ENCODE measurements at places on chromosomes 7 and 10.

DNA sequence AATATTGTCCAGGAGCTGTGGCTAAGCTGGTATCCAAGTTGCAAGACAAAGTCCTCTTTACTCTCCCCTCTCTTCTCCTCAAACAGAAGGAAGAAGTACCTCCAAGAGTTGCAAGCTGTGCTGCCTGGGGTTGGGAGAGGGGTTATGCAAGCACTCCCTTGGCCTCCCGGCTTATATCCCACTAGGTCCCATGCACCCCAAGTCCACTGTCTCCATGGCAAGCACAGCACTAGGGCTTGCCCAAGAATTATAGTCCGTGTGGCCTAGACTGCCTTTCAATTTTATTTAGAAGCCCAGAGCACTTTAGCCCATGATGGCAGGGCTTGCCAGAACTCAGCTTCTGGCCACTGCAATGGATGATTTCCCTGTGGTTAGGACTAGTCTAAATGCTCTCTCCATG is 40.4 kb upstream of the TECTB start:
- no peaks in the 10 kb centered on the region for H3K4me1 ChIP-seq
- H3K27ac ChIP-seq: no peak overlapping the region
- DNase-seq: no peak
- no peak overlapping the region for H3K4me3 ChIP-seq
- no peaks in the 10 kb centered on the region for H3K27me3 ChIP-seq

DNA sequence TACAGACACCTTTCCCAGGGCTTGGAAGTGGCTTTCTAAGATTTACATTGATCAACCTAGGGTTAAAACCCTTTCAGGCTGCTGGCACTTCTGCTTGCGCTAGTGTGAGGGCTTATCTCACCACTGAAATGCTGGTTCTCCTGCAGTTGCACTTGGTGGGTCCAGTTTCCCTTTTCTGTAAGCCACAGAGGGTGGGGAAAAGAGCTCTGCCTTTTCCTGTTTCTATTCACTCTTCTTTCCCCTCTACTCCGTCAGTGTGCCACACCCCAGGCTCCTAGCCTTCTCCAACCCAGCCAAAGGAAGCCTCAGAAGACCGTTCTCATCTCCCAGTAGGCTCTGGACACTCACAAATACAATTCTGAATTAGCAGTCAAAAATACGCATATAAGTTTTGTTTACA is 19.0 kb upstream of the CAPZA2 start:
- no peaks in the 10 kb centered on the region for H3K36me3 ChIP-seq
- H3K4me3 ChIP-seq: no peak overlapping the region
- no peaks in the 10 kb centered on the region for H3K27me3 ChIP-seq
- DNase-seq: no peak

DNA sequence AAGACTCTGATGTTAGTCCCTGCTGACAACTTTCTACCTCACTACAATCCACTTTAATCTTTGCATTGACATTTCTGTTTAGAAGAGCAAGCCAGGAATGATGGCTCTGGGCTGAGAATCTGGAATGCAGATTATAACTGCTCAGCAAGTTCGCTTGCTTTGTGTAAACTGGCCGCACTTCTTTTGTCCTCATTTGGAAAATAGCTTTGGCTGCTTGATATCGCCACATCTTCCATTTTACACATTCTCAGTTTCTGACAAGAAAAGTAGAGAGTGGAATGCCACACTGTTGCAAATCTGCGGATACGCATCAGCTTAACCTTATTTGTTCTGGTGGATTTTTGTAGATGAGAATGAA is 429.8 kb downstream of the KCNMA1 start:
- no peaks in the 10 kb centered on the region for H3K27me3 ChIP-seq
- H3K4me1 ChIP-seq: no peaks in the 10 kb centered on the region
- no peak overlapping the region for H3K4me3 ChIP-seq
- no peak for DNase-seq
- H3K27ac ChIP-seq: no peak overlapping the region

DNA sequence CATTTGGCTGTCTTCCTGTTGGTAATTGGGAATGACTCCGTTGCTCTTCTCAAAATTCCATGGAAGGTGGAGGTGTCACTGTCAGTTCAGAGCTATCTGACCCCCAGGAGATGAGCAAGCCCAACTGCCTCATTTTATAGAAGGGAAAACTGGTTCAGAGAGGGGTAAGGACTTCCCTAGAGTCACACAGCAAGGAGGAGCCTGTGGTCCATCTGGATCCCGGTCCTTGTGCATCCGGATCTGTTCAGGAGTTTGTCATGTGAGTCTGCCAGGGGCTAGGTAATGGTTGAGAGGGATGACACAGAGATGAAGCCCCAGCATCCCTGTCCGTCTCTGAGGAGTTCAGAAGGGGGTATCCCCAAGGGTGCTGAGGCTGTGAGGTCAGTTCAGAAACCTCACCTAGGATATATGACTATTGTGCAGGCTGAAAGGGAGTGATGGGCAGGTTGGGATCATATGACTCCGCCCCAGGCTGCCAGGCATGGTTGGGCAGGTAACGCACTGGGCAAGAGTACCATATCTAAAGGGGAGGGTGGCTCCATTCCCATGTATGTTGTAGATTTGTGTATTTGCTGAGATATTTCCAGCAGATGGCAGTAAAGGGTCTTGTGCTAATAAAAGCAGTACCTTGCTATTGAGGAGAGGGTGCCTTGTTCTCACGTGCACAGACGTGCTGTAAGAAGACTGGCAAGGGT is 16.0 kb upstream of the SLC29A3 start:
- no peak overlapping the region for H3K27ac ChIP-seq
- H3K4me3 ChIP-seq: no peak overlapping the region
- H3K4me1 ChIP-seq: 0 out of 2 replicates have a peak, but pooled peaks cover 2% of the 10 kb centered on the region
- H3K27me3 ChIP-seq: peaks cover 4% of the 10 kb centered on the region
- H3K36me3 ChIP-seq: no peaks in the 10 kb centered on the region

DNA sequence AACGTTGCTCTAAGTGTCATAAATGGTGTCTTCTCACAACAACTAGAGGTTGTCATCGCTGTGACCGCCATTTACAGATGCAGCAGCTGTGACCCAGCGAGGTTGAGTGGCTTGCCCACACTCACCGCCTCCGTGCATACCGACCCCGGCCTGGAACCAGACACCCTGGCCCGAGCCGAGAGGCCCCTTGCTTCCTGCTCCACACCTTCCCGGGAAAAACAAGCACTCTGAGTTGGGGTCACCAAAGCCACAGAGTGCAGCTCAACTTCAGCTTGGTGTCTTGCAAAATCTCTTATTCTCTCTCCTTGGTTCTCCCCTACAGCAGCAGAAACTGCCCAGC is 115.7 kb upstream of the PPP2R2D start:
- no peaks in the 10 kb centered on the region for H3K27me3 ChIP-seq
- H3K36me3 ChIP-seq: no peaks in the 10 kb centered on the region
- H3K27ac ChIP-seq: no peak overlapping the region
- no peaks in the 10 kb centered on the region for H3K4me1 ChIP-seq
- no peak overlapping the region for H3K4me3 ChIP-seq
- no peak for DNase-seq

- H3K4me3 ChIP-seq: no peak overlapping the region
- no peaks in the 10 kb centered on the region for H3K36me3 ChIP-seq
- DNase-seq: no peak
- no peaks in the 10 kb centered on the region for H3K27me3 ChIP-seq
Measured at GRCh38 chr7:113582471-113582870, 336.3 kb downstream of the PPP1R3A start.

GRCh38 chr10:96890580-96890979 is 58.5 kb downstream of the LCOR start:
- H3K27ac ChIP-seq: no peak overlapping the region
- no peak for DNase-seq
- H3K4me3 ChIP-seq: no peak overlapping the region
- H3K4me1 ChIP-seq: no peaks in the 10 kb centered on the region
- no peaks in the 10 kb centered on the region for H3K36me3 ChIP-seq

GRCh38 chr7:135714534-135715009 is 13.4 kb downstream of the SLC13A4 start:
- no peaks in the 10 kb centered on the region for H3K27me3 ChIP-seq
- DNase-seq: peak; percentile 33
- no peak overlapping the region for H3K4me3 ChIP-seq
- H3K36me3 ChIP-seq: no peaks in the 10 kb centered on the region
- H3K27ac ChIP-seq: peak overlapping the region; percentile 54

GRCh38 chr7:28718055-28718481 is 240.1 kb downstream of the TRIL start:
- H3K4me1 ChIP-seq: no peaks in the 10 kb centered on the region
- no peaks in the 10 kb centered on the region for H3K27me3 ChIP-seq
- DNase-seq: no peak
- no peaks in the 10 kb centered on the region for H3K36me3 ChIP-seq
- H3K4me3 ChIP-seq: no peak overlapping the region
- no peak overlapping the region for H3K27ac ChIP-seq

DNA sequence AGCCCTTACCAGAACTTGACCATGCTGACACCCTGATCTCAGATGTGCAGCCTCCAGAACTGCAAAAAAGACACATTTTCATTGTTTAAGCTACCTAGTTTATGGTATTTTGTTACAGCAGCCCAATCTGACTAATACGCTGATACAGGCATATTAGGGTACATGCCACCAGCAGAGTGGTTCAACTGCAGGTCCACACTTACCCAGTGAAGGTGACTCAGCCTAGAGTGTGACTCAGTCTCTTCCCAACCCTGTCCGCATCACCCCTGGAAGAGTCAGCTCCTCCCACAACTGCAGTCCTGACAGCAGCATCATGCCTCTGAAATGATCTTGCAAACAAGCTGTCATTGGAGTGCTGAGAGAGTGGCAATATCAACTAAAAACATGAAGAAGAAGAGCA is 30.8 kb upstream of the GOT1 start:
- no peak overlapping the region for H3K27ac ChIP-seq
- H3K27me3 ChIP-seq: peaks cover 4% of the 10 kb centered on the region
- H3K4me1 ChIP-seq: no peaks in the 10 kb centered on the region
- no peaks in the 10 kb centered on the region for H3K36me3 ChIP-seq

- H3K27me3 ChIP-seq: no peaks in the 10 kb centered on the region
- DNase-seq: no peak
- H3K4me1 ChIP-seq: peaks cover 30% of the 10 kb centered on the region
- H3K36me3 ChIP-seq: peaks cover 11% of the 10 kb centered on the region
Measured at GRCh38 chr10:99394256-99394655, 36.2 kb downstream of the GOT1 start.

GRCh38 chr7:1693991-1694524 is 24.0 kb downstream of the ELFN1 start:
- H3K4me1 ChIP-seq: peaks cover 26% of the 10 kb centered on the region
- H3K27me3 ChIP-seq: no peaks in the 10 kb centered on the region
- H3K27ac ChIP-seq: no peak overlapping the region

GRCh38 chr10:90674928-90675327 is 182.9 kb downstream of the HTR7 start:
- no peak overlapping the region for H3K27ac ChIP-seq
- H3K36me3 ChIP-seq: no peaks in the 10 kb centered on the region
- H3K27me3 ChIP-seq: no peaks in the 10 kb centered on the region
- no peak overlapping the region for H3K4me3 ChIP-seq

GRCh38 chr10:62166331-62167131 is 102.1 kb downstream of the RTKN2 start:
- 0 out of 2 replicates have a peak overlapping the region, but pooled peaks have one; percentile 0 for H3K4me3 ChIP-seq
- no peaks in the 10 kb centered on the region for H3K36me3 ChIP-seq
- peak overlapping the region; percentile 12 for H3K27ac ChIP-seq
- no peaks in the 10 kb centered on the region for H3K27me3 ChIP-seq
- peaks cover 16% of the 10 kb centered on the region for H3K4me1 ChIP-seq

DNA sequence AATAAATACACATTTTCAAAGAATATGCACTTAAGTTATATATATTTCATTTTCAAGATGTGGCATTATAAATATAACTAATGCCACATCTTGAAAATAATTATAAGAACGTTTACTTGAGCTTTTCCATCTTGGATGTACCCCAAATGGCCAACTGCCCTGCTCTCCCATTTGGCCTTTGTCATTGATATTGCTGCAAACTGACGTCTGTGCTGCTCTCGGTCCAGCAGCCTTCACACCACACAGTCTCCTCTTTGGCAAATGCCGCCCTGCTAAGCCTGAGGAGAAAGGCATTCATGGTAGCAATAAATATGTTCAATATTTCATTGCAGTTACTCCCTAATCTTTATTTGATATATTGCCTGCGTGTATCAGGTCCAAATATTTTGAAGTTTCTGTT is 384.6 kb upstream of the ADARB2 start:
- no peaks in the 10 kb centered on the region for H3K36me3 ChIP-seq
- H3K27ac ChIP-seq: no peak overlapping the region
- no peak for DNase-seq
- no peaks in the 10 kb centered on the region for H3K4me1 ChIP-seq

GRCh38 chr10:102068216-102068615 is 3.1 kb downstream of the HPS6 start:
- no peak overlapping the region for H3K4me3 ChIP-seq
- H3K27me3 ChIP-seq: no peaks in the 10 kb centered on the region
- H3K27ac ChIP-seq: no peak overlapping the region
- no peaks in the 10 kb centered on the region for H3K36me3 ChIP-seq
- DNase-seq: no peak

DNA sequence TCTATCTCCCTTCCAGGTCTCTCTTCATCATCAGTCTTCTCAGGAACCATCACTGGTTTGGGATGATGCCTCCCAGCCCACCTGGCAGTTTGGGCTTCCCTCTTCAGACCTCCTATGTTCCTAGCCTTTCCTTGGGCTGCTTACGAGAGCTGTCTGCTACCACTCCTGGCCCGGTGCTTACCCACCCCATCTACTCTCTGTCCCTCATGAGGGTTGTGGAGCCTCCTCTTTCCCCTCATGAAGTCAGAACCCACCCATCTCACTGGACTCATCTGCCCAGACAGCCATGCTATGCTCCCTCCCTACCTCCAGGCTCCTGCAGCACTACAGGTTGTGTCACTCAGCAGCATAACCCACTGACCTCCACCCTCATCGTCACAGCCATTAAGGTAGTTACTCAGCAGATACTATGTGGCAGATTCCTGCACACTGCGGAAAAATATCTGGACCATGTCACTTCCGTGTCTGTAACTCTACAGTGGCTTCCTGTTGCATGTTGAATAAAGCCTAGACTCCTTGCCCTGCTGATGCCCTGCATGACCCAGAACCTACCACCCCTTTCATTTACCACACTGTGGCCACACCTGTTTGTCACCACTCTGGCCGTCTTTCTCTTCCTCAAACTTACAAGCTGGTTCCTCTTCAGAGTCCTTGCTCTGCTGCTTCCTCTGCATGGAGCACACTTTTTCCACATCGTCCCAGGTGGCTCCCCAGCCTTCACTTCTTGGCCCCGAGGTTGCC is 2.0 kb downstream of the DBNL start:
- peaks cover 2% of the 10 kb centered on the region for H3K36me3 ChIP-seq
- no peak overlapping the region for H3K4me3 ChIP-seq
- DNase-seq: no peak
- H3K27ac ChIP-seq: no peak overlapping the region
- H3K4me1 ChIP-seq: peaks cover 6% of the 10 kb centered on the region
- no peaks in the 10 kb centered on the region for H3K27me3 ChIP-seq
